ENCODE measurements at places on chromosomes 4 and X.

DNA sequence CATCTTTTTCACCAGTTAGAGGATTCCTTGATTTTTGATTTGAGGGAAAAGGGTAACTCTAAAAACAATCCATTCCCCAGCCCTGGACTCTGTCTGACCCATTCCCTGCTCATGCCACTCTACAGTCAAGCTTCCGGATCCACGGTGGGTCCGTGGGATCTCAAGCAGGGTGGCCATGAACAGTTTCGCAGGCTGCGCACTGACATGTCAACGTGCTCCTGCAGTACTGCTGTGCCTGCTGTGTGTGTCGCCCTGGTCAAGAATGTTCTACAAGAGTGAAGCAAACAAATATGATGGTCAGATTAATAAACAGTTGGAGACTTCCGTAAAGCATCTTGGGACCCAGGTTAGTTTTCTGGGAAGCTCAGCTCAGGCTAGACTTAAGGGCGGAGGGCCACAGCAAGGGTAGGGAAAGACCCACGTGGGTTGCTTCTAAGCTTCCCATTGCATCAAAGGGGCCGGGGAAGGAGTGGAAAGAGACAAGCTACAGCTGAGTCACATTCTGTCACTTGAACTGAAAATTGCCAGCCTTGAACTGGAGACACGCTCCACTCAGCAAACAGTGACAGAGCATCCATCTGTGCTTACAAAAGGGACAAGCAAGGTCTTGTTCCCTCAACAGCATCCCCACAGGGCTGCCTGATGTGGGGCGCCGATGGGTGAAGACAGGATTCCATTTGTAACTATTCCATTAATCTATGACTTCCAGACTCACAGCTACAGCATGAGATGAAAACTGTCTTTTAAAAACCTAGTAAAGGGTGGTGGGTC lies 81.8 kb downstream of the MTMR1 start:
- no peak overlapping the region for H3K27ac ChIP-seq
- H3K27me3 ChIP-seq: no peaks in the 10 kb centered on the region
- no peak for DNase-seq
- H3K4me3 ChIP-seq: no peak overlapping the region
- no peaks in the 10 kb centered on the region for H3K36me3 ChIP-seq
- H3K4me1 ChIP-seq: peaks cover 4% of the 10 kb centered on the region

- no peak overlapping the region for H3K27ac ChIP-seq
- DNase-seq: no peak
- no peaks in the 10 kb centered on the region for H3K36me3 ChIP-seq
These were observed 3.3 kb upstream of the ADH7 start for GRCh38 chr4:99438405-99438780.

- H3K27ac ChIP-seq: no peak overlapping the region
- no peaks in the 10 kb centered on the region for H3K27me3 ChIP-seq
- H3K4me3 ChIP-seq: no peak overlapping the region
- H3K36me3 ChIP-seq: no peaks in the 10 kb centered on the region
- H3K4me1 ChIP-seq: peaks cover 1% of the 10 kb centered on the region
These were observed 11.1 kb upstream of the SMIM14 start for GRCh38 chr4:39649639-39650265.

DNA sequence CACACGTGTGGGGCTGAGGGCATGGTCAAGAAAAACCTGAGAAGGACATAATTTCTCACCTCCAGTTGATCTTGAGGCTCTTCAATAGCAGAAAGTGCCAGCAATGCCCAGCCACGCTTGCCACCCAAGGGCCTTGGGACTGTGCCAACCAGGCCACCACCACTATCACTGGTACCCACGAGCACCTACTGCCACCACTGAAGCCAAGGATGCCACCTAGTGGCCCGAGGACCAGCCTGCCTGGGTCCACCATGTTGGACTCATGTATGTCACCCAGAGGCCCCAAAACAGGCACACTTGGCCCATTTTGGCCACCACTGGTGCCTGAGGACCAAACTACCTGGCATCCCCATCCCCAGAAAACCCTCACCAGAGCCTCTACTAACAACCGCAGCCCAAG lies 191.8 kb downstream of the ADAM29 start:
- DNase-seq: no peak
- no peaks in the 10 kb centered on the region for H3K36me3 ChIP-seq
- H3K4me1 ChIP-seq: no peaks in the 10 kb centered on the region
- no peak overlapping the region for H3K4me3 ChIP-seq
- no peak overlapping the region for H3K27ac ChIP-seq
- H3K27me3 ChIP-seq: no peaks in the 10 kb centered on the region

DNA sequence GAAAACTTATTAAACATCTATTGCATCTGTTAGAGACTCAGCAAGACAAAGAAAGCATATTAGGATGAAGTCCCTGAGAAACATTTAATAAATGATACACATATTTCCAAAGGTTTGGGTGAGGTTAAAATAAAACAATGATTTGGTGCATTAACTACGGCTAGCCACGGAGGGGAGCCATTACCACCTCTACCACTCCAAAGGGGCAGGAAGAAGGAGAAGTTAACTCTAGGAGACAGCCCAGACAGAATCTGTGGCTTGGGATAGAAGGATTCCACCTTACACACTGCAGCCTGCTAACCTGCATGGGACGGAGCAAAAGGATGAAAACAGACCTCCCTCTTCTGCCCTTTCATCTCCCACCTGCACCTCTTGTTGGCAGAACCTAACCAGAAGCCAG lies 189.1 kb upstream of the C1QTNF7 start:
- H3K27me3 ChIP-seq: no peaks in the 10 kb centered on the region
- peak; percentile 35 for DNase-seq
- H3K4me3 ChIP-seq: no peak overlapping the region
- H3K27ac ChIP-seq: no peak overlapping the region
- peaks cover 26% of the 10 kb centered on the region for H3K4me1 ChIP-seq

Measured in activated naive CD8-positive, alpha-beta T cell treated with anti-CD3 and anti-CD28 coated beads, Interleukin-2, amount 50 U/mL, for 24 hours (primary cell).